ENCODE measurements at places on chromosomes 1 and 21.

- DNase-seq = no peak
Observed at GRCh38 chr21:34004013-34004938, 69.1 kb upstream of the MRPS6 start.

GRCh38 chr1:63487336-63488065, 35.5 kb downstream of the ITGB3BP start:
- no peak for DNase-seq

GRCh38 chr1:31509124-31510072, 66.9 kb upstream of the TINAGL1 start:
- DNase-seq = no peak

- DNase-seq = peak; percentile 20
Observed at GRCh38 chr1:22018583-22019559, 17.4 kb downstream of the CELA3A start.

GRCh38 chr1:95752515-95753381, 518.7 kb downstream of the RWDD3 start:
- no peak for DNase-seq

DNA sequence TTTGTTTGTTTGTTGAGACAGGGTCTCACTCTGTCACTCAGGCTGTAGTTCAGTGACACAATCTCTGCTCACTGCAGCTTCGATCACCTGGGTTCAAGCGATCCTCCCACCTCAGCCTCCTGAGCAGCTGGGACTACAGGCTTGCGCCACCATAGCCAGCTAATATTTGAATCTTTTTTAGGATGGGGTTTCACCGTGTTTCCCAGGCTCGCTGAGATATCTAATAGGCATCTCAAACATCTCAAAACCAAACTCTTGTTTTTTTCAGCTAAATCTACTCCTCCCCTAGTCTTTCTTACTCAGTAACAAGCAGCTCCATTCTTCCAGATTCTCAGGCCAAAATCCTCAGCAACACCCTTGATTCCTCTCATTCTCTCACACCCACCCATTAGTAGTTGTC, 22.0 kb upstream of the SRRM1 start:
- no peak for DNase-seq

GRCh38 chr1:55358581-55358980, 143.4 kb upstream of the USP24 start:
- no peak for DNase-seq

- DNase-seq = no peak
Observed at GRCh38 chr1:244207042-244207934, 156.2 kb downstream of the ZBTB18 start.

- DNase-seq = no peak
Observed at GRCh38 chr1:116352349-116352813, 20.7 kb upstream of the ATP1A1 start.

DNA sequence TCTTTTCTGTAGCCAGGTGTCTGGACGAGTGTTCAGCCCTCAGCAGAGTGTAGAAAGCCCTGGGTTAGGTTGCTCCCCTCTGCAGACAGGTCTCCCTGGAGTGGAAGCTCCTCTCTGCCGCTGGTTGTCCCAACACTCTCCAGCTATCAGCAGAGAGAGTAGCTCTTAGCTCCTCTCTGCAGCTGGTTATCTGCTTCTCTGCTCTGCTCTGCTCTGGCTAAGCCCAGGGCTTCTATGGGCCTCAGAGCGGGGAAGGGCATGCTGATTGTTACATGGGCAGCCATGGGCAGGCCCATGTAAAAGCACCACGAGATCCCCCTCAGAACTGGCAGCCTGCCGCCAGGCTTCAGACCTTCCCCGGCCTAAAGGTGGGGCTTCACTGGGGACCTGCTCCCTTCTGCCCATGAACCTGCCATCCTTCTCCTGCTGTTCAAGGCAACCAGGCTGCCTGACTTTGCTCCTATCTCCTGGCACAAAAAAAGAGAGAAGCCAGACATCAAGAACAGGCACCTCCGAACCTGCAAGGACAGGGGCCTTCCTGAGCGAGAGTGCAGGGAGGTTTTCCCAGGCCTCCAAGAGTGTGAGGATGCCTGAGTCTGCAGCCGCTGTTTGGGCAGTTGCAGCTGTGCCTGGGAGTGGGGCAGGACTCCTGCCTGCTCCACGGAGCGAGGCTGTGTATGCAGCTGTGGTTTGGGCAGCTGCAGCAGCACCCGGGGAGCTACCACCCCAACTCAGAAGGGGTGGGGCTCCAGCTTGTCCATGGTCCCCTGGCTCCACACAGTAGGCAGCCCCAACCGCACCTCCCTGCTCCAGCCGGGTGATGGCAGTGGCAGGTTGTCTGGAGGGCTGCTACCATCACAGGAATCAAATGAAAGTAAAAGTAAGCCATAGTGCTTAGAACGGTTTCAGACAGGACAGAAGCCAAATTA, 973.7 kb downstream of the LTN1 start:
- no peak for DNase-seq

DNA sequence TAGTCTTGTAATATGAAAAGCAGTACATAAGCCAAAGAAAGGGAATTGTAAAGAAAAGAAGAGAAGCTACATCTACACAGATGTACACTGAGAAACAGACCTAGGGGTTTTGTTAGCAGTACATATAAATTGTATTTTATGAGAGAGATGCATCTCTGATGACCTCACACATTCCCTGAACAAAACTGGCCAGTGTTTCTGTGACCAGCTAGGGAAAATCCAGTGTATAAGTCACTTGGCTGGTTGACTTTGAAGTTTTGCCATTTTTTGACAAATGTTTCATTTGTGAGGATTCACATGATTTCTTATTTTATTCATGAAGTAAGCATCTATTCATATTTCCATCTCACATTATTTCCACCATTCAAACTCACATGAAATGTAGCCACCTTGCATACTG, 28.3 kb upstream of the DYNLT5 start:
- DNase-seq = no peak

DNA sequence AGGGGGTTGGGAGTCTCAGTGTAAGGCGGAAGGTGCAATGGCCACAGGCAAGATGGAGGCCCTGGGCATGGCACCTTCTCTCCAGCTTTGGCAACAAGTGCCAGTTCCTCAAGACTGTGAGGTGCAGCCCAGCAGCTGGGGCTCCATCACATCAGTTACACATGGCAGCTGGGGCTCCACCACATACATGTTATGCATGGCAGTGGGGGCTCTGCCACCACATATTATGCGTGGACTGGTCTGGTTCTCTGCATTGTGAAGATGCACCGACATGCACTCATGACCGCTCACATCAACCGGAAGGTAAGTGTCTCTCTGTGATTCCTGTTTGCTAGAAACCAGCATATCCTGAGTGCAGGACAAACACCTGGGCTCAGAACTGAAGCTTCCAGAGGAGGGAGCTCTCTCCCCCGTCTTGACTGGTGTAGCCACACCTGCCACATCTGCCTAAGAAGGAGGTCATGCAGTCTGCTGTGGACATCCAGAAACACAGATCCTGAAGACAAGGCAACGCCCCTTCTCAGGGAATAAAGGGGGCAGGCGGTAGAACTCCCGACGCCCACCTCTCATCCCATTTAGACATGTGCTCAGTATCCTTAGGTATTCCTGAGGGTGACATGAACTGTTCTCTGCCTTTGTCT, 104.1 kb upstream of the TMPRSS2 start:
- no peak for DNase-seq

DNA sequence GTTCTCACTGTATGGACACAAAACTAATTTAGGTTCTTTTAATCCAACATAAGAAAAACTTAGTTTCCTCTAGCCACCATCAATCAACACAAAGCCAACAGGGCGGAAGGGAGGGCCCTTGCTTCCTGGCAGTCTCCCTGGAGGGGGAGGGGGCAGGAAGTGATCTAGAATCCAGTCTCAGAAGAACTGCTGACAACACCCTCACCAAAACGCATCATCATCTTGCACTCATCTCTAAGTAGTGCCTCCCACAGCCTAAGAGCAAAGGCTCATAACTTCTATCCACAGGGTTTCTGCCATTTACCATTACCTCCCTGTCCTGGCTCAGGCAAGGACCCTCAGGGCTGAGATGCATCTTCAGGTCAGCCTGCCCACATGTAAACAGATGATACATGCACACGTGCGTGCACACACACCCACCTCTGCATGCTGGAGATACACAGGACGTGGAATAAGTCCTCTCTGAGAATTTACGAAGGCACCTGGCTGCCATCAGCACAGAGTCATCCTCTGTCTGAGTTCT, 20.5 kb downstream of the HIVEP3 start:
- no peak for DNase-seq

DNA sequence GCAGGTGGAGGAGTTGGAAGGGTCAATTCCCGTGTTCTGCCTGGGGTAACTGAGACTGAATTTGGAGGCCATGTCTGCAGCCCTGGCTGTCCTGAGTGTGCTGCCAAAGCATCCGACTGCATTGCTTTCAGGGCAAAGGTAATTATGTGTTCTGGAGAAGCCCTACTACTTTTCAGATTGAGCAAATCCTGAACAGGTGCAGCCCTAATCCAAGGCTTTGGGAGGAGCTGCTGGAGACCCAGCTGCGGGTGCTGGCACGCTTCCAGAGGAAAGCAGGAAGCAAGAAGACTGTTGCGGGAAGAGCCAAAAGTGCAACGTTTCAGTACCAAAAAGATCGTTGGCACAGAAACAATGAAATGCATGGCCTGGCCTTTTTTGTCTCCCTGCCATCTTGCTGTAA, 73.7 kb upstream of the NRIP1 start:
- DNase-seq = no peak

DNA sequence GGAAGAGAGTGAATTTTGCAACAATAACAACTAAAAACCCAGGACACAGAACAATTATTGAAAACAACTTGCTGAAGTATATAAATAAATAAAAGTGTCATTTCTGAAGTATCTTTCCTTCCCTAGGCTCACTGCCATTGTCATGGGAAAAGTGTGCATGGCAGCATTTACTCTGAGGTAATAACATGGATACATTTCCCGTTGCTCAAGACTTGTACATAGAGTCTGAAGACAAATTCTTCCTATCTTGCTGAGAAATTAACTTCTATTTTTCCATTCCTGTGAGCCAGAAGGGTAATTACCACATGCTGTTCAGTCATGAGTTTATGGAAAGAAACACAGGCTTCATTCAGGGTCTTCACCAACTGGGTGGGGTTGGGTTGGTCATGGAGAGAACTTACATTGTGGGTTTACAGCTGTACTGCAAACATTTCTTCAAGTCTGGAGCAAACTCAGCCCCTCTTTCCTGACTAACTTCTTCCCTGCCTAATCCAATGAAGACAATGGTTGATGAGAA, 32.2 kb downstream of the ST6GALNAC3 start:
- DNase-seq = no peak

DNA sequence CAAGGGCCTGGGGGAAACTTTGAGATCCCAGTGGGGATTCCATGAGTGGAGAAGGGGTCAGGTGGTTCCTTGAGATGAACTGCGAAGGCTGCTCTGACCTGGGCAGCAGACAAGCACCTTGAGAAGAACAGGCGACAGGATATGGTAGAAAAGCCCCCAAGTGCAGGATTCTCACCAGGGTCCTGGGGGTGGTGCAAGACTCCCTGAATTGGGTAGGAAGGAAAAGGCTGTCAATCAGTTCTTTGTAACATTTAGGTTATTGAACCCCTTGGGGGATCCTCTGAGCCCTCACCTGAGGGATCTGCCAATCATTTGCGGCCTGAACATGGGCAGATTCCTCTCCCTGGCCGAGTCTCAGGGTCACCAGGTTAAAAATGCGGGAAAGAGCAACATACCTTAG, 2.4 kb upstream of the PRAMEF12 start:
- DNase-seq = no peak

DNA sequence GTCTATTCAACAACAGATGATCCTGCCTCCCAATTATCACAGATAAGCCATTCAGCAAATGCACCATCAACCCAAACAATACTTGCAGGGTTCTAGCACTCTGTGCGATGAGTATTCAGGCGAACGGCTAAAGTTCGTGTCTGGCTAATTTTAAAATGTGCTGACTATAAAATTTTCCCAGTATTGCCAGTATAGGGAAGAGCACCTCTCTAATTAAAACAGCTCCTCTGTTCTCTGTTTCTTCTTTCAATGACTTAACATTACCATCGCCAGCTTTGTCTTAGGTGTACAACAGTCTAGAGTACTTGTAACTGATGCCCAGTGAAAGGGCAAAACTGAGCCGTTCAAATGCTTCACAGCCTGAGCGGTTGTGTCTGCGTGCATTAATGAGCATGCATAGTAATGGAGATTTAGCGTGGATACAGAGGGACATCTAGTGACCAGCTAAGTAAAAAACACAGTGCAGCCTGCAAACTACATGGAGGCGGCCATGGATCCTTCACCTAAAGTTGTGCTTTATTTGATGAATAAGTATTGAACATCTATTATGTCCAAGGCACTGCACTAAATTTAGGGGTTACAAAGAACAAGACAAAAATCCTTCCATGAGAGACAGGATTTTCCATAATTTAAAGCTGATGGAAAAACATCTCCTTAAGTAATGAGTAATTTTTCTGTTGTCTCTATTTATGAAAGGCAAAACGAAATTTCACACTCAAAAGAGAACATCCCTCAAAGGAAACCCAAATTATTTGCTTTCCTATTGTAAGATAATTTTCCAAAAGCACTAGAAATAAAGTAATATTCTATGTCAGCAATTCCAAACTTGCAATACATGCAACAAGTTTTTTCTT, 120.0 kb downstream of the SETD4 start:
- DNase-seq = no peak

DNA sequence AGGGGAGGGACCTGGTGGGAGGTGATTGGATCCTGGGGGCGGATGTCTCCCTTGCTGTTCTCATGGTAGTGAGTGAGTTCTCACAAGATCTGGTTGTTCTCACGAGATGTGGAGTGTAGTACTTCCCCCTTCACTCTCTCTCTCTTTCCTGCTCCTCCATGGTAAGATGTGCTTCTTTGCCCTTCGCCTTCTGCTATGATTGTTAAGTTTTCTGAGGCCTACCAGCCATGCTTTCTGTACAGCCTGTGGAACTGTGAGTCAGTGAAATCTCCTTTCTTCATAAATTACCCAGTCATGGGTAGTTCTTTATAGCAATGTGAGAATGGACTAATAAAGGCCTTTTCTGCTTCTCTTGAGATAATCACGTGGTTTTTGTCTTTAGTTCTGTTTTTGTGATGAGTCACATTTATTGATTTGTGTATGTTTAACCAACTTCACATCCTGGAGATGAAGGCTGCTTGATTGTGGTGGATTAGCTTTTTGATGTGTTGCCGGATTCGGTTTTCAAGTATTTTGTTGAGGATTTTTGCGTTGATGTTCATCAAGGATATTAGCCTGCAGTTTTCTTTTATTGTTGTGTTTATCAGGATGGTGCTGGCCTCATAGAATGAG, 45.5 kb downstream of the RABGAP1L start:
- DNase-seq = no peak

DNA sequence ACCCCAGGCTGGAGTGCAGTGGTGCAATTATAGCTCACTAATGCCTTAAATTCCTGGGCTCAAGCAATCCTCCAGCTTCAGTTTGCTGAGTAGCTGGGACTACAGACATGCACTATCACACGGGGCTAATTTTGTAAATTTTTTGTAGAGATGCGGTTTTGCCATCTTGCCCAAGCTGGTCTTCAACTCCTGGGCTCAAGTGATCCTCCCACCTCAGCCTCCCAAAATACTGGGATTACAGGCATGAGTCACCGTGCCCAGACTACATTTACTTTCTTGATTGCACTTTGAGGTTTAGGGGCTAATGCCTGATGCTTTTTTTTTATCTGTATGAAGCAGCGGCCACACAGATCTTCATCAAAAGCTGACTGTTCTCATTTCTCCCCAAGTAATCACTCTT, 124.6 kb downstream of the KIF26B start:
- DNase-seq = no peak

Data from stimulated activated CD8-positive, alpha-beta memory T cell treated with anti-CD3 and anti-CD28 coated beads, Interleukin-4, amount 100 ng/mL, for 4 hours (primary cell).